Neural crest cell (in vitro differentiated cells): ENCODE measurements at places on chromosomes 1 and 21.

DNA sequence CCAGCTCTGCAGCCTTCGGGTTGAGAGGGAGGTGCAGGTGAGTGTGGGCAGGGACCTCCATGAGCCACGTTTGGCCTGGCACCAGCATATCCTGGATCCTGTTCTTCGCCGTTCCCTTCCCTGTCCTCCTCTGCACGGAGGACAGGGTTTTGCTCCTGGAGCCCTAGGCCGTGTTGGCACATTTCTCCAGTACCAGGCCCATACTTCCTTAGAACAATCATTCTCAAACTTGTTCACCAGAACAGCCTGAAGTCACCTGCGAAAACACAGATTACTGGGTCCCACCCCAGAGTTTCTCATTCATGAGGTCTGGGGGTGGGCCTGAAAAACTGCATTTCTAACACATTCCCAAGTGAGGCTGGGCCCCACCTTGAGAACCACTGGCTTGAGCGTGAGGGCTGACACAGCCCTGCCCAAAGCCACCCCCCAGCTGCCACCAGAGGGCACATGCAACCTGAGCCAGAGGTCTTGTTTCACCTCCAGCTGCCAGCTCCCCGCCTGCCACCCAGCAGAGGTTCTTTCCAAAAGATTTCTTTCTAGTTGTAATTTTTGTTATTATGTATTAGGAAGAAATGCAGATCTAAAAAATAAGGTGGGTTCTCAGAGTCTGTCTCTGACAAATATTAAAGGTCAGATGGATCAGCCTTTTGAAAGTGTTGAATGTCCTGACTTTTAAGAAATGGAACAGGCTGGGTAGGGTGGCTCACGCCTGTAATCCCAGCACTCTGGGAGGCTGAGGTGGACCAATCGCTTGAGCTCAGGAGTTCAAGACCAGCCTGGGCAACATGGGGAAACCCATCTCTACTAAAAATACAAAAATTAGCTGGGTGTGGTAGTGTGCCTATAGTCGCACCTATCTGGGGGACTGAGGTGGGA lies 39.6 kb upstream of the LDLRAP1 start:
- peak; percentile 30 for DNase-seq

DNA sequence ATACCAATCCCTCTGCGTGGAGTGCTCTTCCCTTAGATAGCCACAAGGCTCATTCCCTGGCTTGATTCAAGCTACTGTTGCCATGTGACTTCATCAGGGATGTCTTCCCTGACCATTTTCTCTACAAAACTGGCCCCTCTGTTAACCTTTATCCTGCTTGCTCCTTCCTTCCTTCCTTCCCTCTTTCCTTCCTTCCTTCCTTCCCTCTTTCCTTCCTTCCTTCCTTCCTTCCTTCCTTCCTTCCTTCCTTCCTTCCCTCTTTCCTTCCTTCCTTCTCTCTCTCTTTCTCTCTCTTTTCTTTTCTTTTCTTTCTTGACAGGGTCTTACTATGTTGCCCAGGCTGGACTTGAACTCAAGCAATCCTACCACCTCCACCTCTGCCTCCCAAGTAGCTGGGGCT lies 6.2 kb upstream of the RYR2 start:
- no peak for DNase-seq

GRCh38 chr21:40120940-40121575 lies 253.8 kb downstream of the PCP4 start:
- DNase-seq: no peak

- DNase-seq: no peak
Measured at GRCh38 chr1:59007429-59007819, 223.6 kb upstream of the JUN start.

GRCh38 chr1:187433598-187433997 lies 604.8 kb downstream of the PLA2G4A start:
- no peak for DNase-seq

DNA sequence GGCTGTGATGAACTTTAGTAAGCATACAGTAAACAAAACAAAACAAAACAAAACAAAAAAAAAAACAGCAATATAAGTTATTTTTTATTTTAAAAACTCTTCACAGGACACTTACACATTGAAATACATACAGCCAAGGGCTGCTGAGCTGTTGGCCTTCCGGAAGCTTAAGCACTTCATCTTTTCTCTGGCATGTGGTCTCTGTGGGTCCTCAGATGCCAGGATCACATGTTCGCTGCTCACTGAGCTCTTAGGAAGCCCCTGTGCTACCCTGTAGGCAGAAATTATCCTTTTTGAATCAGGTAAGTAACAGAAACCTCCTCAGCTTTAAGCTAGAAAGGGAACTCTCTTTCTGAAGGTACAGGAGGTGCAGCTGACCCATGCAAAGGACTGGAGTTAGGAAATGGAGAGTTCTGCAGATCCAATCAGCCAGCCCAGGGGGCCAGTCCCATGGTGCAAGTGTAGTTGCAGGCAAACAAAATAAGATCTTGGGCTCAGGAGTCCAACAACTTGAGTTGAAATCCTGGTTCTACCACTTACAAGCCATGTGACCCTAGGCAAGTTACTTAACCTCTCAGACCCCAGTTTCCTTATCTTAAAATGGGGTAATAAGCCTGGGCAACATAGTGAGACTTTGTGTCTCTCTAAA lies 22.4 kb upstream of the MED18 start:
- DNase-seq: no peak

DNA sequence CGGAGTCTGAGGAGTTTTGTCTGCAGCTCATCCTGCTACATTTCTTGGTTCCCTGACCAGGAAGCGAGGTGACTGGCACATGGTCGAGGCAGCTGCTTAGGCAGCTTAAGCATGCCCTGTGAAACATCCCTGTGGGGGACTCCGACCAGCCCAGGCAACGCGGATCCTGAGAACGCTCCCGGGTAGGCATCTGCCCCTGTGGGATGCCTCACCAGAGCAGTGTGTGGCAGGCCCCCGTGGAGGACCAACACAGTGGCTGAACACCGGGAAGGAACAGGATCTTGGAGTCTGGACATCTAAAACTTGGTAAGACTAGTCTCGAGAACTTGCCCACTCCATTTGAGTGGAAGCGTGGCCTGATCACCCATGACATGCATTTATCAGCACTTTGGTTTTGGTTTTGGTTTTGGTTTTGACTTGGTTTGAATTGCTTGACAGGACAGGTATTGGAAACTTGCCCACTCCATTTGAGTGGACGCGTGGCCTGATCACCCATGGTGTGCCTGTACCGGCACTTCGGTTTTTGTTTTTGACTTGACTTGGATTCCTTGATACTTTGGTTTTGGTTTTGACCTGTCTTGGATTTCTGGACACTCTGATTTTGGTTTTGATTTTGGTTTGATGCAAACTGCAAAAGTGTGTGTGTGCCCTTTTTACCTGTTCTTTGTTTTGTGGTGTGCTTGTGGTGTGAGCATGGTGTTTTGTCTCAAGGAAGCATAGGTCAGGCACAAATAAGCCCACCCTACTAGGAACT lies 12.2 kb upstream of the NEK2 start:
- no peak for DNase-seq

DNA sequence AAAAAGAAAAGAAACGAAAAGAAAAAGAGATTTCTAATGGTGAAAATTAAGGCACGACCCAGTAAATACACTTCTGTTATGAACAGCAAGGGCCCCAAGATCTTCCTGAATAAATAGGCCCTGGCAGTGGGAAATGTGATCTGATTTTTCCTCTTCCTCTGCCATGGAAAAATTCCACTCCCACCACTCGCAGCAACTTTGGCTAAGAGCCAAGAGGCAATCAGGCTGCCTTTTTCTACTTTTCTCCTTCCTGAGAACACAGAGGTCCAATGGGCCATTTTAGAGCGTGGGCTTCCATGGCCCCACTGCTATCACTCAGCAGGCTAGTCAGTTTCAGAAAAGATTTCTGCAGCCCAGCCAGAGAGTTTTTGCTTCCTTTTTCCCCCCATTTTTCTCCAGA lies 33.7 kb upstream of the AK4 start:
- no peak for DNase-seq

- no peak for DNase-seq
Measured at GRCh38 chr1:60591583-60591982, 490.8 kb upstream of the NFIA start.

DNA sequence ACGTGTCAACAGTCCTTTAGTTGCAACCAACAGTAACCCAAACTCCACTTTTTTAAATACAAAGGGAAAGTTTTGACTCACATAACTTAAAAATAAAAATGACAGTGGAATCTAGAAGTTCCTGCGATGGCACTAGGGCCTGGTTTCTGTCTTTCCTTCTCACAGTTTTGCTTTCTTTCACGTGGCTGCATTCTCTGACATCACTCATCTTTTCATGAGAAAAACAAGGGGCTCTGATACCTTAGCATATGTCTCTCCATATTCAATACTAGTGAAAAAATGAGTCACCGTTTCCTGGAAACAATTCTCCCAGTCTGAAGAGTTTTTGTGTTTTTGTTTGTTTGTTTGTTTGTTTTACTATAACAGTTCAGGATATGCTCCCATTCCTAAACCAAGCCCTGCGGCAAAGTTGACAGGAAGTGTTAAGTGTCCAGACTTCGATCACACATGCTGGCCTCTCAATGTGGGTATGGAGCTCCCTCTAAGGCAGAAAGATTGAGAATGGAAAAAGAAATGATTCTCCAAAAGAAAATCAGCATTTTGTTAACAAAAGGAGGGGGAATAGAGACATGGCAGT lies 483.3 kb downstream of the TTLL7 start:
- DNase-seq: no peak

DNA sequence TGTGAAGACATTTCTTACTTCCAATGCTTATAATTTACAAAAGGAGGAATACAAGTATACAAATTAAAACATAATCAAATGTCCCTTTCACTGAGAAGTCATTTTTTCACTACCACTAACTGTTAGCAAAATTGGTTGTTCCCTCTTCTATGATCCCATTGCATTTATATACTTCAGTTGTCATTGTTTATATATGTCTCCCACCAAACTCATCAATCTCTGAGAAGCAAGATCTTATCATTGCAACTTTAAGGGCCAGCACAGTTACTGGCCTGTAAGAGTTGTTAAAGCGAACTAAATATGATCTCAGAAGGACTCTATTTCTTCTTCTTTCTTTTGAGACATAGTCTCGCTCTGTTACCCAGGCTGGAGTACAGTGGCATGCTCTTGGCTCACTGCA lies 223.3 kb upstream of the DMRTA2 start:
- DNase-seq: no peak

- no peak for DNase-seq
Measured at GRCh38 chr1:221897321-221897721, 155.4 kb upstream of the DUSP10 start.

- no peak for DNase-seq
Measured at GRCh38 chr21:29219165-29219770, 79.5 kb upstream of the BACH1 start.

DNA sequence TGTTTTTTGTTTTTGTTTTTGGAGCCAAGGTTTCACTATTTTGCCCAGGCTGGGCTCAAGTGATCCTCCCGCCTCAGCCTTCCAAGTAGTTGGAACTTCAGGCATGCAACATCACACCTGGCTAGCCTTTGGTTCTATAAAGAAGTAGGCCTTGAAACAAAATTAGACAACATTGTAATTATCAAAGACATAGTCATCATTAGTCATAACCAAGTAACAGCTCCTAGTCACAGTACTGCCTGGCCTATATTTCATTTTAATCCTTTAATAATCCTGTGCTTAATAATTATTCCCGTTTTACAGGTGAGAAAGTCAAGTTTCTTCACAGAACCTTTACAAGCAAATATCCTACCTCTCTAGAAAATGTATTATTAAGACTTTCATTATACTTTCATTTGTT lies 52.3 kb upstream of the TBX15 start:
- no peak for DNase-seq

DNA sequence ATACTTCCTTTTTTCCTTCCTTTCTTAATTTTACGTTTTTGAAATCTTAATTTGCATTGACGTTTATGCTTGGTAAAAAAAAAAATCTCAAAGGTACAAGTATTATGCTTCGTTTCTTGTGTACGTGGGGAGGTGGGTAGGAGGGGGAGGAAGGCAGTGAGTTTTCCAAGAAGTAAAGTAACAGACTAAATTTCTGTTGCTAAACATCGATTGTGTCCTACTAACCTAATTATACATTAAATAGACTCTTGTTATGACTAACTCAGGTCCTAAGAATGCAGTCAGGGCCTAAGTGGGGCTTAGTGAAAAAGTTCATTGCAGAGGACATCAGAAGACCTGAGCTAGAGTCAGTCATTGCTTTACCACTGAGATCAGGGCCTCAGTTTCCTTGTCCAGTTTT lies 17.5 kb downstream of the NEK7 start:
- DNase-seq: no peak

DNA sequence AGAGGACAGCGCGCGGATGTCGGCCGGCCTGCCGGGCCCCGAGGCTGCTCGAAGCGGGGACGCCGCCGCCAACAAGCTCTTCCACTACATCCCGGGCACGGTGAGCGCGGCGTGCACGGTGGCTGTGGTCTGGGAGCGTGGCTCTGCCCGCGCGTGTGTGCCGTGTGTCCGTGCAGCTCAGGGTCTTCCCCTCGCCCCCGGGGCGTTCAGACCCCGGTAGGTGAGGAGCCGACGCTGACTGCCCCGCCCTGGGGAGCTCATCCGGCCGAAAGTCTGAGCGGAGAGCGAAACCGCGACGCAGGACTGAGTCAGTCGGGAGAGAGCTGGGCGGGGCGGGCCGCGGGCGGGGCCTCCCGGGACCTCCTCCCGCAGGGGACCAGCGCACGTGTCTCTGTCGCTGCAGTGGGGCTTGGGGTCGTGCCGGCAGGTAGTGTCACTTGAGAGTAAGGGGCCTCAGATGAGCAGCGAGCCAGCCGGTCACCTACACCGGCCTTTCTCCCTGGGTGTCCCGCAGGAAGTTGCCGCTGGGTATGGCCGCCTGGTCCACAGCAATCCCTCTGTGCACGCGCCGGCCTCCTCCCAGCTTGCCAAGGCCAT lies 520 bp downstream of the PLEKHN1 start:
- no peak for DNase-seq

DNA sequence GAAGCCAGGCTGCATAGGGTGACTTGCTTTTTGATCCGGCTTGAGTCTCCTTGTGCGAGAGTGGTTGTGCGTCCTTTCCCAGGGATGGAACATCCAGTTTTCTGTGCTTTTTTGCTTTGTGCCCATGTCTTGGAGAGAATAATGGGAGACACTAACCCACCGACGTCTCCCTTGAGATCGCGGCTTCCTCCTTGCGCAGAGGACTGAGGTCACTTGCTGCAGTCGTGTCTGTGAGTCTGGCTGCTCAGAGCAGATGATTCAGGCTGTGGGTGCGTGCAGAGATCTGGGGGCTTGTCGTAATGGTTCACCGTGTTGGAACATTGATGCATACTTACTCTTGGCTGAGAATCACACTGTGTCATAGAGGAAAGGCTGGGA lies 164.5 kb upstream of the CACNA1E start:
- no peak for DNase-seq

DNA sequence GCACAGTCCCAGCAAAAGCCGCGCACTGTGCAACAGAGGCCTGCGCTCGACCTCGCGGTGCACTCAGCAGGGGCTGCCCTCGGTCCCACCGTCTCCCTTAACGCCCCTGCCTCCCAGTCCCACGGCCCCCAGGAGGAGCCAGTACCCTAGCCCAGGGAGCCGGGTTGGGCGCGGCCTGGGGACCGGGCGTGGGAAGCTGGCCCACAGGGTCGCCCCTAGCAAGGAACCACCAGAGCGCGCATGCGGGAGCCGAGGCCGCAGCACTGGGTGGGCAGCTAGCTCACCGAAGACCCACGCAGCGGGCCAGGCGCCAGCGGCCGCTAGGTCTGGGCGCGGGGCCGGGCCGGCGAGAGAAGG lies 21.6 kb upstream of the ZNF678 start:
- no peak for DNase-seq
